ENCODE measurements at places on chromosomes 5 and 9. TPM values are rescaled to one million over a fixed set of nuclear protein-coding genes. Genes with fewer than 3 reads are reported as not detected.

Gene CDO1
- not detected for total RNA-seq

Gene HSDL2
- total RNA-seq: 24.4 TPM

Gene FGF1
- total RNA-seq: not detected

Gene PCDHB10
- total RNA-seq: 1.2 TPM

DNA sequence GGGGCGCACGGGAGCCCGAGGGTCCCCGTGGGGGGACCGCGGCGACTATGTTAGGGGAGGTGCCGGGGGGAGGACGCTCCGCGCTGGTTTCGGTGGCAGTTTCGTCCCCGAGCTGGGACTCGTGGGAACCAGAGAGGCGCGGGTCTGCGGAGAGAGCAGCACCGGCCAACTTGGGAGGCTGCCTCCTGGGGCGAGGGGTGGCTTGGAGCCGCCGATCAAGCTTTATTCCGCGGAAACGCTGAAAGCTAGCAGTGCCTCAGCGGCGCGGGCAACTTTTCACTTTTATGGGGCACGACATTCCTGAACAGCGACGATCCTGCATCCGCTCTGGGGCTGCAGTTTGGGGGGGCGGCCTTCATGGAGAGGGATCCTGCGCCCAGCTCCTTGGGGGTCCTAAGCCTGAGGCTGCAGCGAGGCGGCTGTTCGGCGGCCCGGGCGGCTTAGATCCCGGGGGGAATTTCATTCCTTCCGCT is 369 bp downstream of the OCLN start:
- DNase-seq: no peak

DNA sequence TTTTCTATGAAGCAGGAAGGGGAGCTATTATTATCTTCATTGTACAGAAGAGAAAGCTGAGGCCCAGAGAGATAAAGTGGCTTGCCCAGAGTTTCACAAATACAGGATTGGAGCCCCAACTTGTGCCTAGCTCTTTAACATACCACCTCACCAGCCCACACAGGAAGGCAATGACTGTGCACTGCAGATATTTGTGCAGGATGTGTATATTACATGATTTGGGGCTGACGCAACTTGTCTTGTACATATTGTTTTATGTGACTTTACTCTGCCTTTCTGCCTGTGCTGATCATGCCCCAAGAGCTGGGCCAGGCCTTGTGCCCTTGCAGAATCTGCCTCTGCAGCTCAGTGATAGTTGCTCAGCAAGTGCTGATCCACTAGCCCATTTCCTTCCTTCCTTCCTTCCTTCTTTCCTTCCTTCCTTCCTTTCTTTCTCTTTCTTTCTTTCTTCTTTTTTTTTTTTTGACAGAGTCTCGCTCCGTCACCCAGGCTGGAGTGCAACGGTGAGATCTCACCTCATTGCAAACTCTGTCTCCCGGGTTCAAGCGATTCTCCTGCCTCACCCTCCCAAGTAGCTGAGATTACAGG is 106.6 kb upstream of the TBCA start:
- DNase-seq: no peak

GRCh38 chr9:120394058-120394669 is 185.8 kb downstream of the CDK5RAP2 start:
- no peak for DNase-seq

GRCh38 chr5:130135506-130135905 is 231.2 kb downstream of the CHSY3 start:
- no peak for DNase-seq

- no peak for DNase-seq
Observed at GRCh38 chr5:139955616-139956273, 87.4 kb downstream of the NRG2 start.

DNA sequence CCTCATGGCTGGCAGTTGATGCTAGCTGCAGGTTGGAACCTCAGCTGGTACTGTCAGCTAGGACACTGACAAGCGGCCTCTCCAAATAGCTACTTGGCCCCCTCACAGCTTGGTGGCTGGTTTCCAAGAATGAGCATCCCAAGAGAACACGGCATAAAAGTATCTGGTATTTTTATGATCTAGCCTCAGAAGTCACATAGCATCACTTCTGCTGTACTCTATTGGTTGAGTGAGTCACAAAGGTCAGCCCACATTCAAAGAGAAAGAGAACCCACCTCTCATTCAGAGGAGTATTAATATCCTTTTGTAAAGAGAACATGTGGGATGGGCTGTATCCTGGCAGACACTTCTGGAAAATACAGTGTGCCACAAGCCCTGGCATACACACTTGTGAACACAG is 6.0 kb upstream of the SIL1 start:
- no peak for DNase-seq

DNA sequence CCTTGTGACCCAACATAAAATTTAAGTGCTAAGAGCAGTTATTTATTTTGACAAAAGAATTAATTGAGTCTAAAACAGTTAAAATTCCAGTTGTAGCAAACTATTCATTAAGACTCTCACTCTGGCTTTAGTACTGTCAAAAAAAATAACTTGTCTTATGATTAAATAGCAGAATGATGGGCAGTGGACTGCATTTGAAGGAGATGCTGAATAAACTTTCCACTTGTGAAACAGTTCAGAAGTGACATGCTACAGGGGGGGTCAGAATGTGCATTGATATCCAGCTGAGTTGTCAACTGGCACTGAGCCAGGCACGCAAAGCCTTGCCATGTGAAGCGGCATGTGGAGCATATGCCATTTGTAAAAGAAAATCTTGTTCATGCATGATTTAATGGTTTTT is 76.0 kb downstream of the FCHO2 start:
- peak; percentile 81 for DNase-seq

DNA sequence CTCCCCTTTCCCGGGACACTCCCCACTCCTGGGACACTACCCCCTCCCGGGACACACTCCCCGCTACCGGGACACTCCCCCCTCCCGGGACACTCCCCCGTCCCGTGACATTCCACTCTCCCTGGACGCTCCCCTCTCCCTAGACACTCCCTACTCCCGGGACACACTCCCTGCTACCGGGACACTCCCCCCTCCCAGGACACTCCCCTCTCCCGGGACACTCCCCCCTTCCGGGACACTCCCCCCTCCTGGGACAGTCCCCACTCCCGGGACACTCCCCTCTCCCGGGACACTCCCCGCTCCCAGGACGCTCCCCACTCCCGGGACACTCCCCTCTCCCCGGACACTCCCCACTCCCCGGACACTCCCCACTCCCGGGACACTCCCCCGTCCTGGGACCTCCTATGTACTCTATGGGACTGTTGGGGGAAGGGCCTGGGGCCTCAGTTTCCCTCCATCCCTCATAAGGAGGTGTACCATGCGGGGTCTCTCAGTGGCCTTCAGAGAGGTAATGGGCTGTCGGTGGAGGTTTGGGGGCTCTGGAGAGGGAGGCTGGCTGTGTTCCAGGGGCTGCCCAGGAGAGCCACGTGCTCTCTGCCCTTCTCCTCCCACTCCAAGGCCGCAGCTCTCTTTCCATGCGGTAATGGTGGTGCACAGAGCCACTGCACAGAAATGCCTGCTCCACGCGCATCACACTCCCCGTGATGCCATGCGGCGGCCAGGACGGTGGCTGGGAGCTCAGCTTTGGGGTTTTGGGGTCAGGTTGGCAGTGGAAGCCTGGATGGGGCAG is 96.2 kb downstream of the RXRA start:
- DNase-seq: no peak

GRCh38 chr9:92645041-92645440 is 24.9 kb downstream of the IPPK start:
- no peak for DNase-seq

- DNase-seq: no peak
Observed at GRCh38 chr9:95528908-95529502, 12.2 kb upstream of the PTCH1 start.

GRCh38 chr5:112342389-112342788 is 76.7 kb downstream of the EPB41L4A start:
- no peak for DNase-seq

- DNase-seq: no peak
Observed at GRCh38 chr5:154010660-154011059, 28.1 kb downstream of the FAM114A2 start.

GRCh38 chr5:73693573-73694061 is 67.6 kb downstream of the ARHGEF28 start:
- peak; percentile 51 for DNase-seq

DNA sequence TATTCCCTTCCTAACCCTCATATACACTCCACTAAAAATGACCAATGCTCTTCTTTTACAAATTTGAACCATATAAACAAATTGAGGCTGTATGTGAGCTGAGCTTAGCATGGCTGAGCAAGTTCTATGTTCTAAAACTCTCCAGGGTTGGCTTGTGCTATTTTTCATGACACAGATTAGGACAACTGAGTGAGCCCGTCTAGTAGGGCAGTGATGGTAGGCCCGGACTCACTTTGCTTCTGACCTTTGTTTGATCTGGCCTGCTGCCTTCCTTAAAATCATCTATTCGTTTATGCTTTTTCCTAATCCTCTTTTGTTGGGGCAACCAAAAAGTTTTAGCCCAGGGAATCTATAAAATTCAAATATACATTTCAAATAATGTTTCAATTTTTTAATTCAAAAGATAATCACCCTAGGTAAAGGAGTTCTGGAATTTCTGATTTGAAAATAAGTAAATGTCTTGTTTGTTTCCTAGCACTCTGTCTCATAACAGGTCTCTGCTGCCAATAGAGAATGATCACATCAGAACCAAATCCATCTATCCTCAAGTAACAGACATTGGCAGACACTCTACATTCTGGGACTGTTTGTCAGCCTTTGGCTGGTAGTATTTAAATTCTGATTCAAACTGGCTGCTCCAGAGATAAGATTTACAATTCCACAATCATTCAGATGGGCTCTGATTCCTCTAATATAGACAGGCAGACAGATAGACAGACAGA is 217.0 kb upstream of the TARS1 start:
- no peak for DNase-seq

GRCh38 chr9:134661791-134662142 is 20.2 kb downstream of the COL5A1 start:
- no peak for DNase-seq

GRCh38 chr9:93451849-93452709 is 594 bp downstream of the FAM120A start:
- peak; percentile 20 for DNase-seq

DNA sequence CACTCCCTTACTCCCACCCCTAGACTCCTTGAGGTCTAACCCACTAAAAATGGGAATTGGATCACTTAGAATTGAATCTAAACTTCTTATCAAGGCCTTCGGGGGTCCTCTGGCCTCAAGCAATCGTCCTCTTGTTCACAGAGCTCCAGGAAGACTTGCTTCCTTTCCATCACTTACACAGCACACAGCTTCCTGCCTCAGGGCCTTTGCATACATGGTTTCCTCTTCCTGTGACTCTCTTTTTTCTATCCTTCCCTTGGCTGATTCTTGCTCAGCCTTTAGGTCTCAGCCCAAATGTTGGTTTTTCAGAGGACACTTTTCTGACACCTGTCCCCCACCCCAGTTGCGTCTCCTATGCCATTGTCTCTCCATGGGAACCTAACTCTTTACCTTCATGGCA is 50.0 kb upstream of the ALDH1B1 start:
- DNase-seq: no peak

DNA sequence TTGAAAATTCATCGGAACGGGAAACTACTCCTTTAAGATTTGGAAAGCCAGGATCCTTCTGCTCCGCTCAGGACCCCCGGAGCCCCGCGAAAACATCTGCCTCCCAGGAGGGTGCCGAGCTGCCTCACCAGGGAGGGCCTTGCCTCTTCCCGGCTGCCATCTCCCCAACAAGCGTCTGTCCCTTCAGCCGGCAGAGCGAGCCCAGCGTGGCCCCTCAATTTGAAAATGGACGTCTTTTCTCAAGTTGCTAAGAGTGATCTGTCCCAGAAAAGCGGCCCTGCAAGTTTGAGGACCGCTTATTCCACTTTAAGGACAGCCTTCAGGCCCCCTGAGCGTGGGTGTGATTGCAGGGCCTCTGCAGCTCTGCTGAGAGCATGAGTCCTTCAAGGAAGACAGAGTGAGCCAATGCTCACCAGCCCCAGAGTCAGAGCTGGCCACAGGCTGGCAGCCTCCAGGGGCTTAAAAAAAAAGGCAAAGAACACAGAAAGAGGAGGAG is 101.3 kb downstream of the PHF2 start:
- no peak for DNase-seq

DNA sequence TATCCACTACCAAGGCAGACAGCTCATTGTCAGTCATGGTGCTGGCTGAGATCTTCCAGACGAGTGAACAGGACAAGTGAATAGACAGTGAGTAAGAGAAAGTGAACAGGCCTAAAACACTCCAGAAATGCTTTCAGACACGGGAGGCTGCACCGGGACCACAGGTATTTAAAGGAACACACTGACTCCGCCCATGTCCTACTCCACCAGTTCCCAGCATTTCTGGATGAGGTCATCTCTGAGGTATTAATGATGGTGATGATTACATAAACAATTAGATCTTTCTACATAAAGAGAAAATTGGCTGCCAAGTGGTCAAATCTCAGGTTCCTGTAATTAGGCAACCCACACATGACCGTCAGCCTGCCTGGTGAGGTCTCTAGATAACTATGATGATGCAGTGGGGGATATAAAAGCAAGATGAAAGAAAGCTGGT is at the start of gene ACTBL2:
ACTBL2 (minus strand) TSS at position 141 of the 436 bp plus-strand sequence; CDS start at position 37, 104 bp downstream.
- peak; percentile 25 for DNase-seq

DNA sequence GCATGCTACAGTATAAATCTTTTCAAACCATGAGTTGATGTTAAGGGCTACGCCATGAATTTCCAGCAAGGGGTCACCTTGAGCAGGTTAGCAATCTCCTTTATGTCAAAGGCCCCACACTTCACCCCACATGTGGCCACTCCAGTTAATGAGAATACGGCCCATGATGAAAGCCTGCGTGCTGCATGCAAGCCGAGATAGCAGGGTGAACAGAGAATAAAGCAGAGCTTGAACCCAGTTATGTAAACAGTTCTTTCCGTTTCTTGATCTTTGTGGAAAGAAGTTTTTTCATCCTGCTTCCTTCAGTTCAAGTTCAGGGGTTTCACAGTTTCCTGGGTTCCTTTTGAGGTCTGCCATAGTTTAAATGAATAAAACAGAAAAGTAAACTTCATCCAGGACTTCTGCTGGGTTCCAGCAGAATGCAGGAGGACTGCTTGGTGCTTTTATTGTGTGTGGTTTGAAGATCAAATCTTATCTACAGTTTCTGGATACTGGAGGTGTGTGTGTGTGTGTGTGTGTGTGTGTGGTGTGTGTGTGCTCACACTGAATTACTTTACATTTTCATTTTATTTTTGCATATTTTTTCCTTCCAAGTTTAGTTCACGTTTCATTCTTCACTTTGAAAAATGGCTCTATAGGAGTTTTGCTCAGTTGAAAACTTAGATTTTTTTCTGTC is 87.1 kb downstream of the HMHB1 start:
- no peak for DNase-seq
